ENCODE measurements at places on chromosomes 7 and 10.

DNA sequence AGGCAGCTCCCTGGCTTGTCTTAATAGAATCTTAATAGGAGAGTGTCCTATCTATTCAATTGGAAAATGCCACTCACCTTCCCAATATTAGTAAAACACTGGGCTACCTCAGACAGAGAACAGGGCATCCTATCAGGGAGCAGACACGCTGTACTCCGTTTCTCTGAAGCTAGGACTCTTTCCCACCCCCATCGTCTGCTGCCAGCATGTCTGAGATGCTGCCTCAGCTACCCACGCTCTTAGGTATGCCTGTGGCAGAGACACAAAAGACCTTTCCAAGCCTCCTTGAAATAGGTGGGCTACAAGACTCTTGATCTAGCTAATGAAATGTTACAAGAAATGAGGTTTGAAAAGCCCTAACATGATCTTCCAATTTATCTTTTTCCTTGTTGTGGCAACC, 2.5 kb upstream of the LRIT2 start:
- no peak for DNase-seq

GRCh38 chr7:80508440-80508839, 3.4 kb downstream of the GNAT3 start:
- peak; percentile 20 for DNase-seq

DNA sequence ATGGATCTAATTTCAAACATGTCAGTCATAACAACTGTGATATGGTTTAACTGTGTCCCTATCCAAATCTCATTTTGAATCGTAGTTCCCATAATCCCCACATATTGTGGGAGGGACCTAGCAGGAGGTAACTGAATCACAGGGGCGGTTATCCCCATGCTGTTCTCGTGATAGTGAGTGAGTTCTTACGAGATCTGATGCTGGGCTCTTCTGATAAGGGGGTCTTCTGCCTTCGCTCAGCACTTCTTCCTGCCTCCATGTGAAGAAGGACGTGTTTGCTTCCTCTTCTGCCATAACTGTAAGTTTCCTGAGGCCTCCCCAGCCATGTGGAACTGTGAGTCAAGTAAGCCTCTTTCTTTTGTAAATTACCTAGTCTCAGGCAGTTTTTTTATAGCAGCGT, 138.0 kb upstream of the PCGF5 start:
- DNase-seq: no peak

DNA sequence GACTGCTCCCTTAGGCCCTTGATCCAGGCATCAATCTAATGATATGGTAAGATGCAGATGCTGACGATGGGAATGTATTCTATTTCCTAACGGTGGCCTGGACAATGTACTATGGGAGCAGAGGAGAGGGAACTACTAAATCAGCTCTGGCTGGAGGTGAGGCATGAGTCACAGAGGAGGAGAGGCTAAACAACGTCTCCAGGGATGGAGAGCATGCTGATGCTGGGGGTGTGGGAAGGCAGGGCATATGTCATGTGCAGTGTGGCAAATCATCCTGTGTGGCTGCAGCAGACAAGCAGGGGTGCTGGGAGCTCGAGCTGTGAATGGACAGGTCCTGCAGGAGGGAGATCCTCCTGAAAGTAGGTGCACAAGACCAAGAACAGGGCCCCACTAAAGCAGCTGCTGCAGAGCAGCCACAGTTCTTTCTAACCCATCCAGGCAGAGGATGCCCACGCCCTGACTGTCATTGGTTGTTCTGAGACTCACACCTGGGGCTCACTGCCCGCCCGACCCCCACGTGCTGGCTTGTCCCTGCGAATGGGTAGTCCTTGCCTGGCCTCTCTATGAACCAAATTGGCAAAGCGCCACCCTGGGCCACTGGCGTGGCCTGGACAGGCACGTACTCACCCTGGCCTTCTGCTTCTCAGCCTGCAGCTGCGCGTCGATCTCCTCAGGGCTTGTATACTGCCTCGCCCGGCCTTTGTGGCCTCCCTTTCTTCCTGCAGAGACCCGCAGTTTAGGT, 4.0 kb downstream of the PDAP1 start:
- no peak for DNase-seq

DNA sequence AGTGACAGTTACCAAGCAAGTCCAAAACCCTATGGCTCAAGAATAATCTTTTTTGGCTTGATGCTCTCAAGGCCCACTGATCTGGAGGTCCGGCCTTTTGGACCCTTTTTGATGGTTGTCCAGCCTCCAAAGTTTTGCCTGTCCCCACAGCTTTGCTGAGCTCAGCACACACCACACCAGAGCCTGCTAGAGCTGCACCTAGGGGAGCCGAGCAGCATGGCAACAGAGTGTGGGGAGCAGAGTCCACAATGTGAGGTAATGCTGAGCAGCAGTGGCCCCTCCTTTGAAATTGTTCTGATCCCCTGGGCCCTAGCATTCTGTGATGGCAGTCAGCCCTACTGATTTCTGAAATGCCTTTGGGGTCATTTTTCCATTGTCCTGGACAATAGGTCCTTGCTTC, 9.3 kb downstream of the GIMAP7 start:
- DNase-seq: no peak

GRCh38 chr10:124632064-124632531, 112.1 kb downstream of the FAM53B start:
- DNase-seq: no peak

DNA sequence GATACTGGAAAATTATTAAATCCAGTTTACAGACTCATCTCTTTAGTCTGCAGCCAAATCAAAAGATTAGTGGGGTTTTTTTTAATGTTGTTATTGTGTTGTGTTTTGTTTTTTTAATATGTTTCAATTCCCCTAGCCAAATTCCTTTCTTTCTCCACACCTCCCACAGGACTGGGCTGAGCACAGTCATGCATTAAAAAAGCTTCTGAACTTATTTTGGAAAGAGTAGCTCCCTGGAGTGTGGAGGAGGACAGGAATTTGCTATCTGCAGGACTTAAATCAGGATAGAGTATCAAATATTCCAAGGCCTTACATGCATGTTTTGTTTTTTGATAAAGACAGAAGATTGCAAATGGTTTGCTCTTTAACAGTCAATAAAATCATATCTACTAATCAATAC, 90.7 kb downstream of the GNAI1 start:
- DNase-seq: peak; percentile 29

- no peak for DNase-seq
These were observed 94.1 kb downstream of the LRRN3 start for GRCh38 chr7:111184987-111185386.

DNA sequence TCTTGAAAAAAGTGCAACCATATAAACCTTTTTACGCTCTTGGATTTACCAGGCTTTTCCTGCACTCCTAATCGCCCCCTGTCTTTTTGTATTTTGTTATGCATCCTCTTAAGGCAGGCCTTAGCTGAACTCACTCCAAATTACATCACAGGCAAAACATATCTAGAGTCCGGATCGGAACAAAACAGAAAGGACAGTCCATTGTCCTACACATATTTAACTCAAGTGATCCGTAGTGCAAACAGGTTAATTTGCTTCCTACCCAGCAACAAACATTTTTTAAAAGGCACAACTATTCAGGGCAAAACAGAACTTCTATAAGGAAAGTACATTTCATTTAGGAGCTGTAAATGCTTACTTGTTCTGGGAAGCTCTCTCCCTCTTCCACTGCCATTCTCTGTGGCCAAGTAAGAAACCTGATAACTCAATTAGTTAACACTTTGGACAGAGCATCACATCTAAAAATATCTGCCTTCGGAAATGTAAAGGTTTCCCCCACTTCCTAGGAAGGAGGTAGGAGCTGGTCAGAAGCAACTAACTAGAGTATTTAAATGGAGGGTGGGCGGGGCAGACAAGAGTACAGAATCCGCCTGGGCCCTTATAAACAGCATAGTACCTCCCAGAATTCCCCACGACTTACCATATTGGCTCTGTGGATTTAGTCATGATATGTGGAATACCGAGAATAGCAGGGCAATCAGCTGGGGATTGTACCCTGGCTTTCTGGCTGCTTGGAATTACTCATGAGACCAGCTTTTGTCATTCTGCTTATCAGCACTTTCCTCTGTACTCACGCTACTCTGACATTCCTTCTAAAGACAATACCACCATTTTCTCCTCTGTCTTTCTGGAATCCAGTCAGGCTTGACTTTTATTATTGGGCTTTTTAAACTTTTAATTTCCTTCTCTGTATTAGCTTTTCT, 89.5 kb downstream of the ANK3 start:
- peak; percentile 59 for DNase-seq

DNA sequence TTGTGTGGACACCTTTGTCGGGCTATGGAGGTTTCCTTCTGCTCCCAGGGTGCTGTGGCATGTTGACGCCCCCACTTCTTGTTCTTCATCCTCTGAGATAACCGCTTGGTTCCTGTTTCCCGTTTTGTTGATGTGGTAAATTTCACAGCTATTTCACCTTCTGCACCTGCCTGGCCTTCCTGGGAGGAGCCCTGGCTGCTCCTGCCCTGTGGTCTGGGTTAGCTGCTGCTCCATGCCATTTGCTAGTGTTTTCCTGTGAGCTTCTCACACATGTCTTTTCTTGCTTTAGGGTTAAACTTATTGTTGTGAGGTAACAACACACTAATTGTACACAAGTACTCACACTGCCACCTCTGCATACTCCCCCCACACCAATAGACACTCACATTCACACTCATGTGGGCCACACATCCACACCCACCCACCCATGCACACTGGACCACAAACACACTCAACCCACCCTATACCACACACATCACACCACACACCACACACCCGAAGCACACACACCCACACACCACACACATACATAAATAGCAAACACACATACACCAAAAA, 46.5 kb upstream of the MSMB start:
- DNase-seq: no peak

DNA sequence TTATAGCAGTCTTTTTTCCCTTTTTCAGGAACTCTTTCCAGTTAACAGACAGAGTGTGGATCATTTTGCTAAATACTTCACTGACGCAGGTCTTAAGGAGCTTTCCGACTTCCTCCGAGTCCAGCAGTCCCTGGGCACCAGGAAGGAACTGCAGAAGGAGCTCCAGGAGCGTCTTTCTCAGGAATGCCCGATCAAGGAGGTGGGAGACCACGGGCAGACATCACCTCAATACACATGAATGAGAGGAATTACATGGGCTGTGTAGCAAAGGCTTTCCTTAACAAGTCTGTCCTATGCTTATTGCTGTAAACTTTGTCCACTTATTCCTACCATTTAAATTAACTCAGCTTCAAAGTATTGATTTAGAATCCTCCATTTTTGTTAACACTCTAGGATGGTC, 48.8 kb downstream of the BZW2 start:
- no peak for DNase-seq

DNA sequence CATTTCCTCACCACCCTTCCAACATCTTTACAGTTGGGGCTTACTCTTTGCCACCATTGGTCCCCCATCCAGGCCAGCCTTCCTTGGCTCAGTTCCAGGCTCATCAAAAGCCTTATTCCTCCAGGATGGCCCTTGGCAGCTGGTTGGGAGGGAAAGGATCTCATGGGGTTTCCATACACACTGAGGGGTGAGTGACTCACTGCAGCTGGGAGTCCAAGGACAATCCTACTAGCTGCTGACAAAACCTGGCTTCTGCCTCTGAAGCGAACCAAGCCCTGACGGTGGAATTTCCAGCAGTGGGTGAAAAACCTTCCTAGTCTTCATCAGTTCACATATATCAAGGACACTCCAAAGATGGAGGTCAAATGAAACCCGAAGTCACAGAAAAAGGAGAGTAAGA, 22.9 kb downstream of the CRHR2 start:
- peak; percentile 32 for DNase-seq

DNA sequence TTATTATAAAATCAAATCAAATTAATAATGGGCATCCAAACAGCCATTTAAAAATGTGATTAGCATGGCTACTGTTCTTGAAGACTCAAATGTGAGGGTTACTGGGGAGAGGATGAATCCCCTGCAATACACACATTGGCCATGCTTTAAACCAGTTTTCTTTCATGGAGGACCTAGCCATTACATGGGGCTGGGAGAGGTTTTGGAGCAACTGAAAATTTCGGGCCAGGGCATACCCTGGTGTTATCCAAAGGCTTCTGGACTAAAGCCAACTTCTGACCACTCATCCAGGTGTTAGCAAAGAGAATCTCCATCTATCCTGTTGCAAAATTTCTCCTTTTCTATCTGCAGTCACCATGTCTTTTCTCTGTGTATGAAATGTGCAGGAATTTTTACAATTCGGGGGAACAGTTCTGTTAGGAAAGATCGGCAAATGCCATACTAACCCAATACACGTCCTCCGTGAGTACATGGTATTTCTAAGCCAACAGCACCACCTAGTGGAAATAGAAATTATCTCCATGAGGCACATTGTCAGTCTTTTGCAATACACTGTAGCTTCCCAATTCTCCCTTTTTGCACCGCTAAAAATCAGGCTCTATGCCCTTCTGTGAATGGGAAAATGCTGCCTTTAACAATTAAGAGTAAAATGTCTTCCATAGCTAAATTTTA, 47.0 kb upstream of the ZNF107 start:
- DNase-seq: peak; percentile 21

GRCh38 chr10:103772096-103772845, 83.1 kb downstream of the SH3PXD2A start:
- peak; percentile 92 for DNase-seq

DNA sequence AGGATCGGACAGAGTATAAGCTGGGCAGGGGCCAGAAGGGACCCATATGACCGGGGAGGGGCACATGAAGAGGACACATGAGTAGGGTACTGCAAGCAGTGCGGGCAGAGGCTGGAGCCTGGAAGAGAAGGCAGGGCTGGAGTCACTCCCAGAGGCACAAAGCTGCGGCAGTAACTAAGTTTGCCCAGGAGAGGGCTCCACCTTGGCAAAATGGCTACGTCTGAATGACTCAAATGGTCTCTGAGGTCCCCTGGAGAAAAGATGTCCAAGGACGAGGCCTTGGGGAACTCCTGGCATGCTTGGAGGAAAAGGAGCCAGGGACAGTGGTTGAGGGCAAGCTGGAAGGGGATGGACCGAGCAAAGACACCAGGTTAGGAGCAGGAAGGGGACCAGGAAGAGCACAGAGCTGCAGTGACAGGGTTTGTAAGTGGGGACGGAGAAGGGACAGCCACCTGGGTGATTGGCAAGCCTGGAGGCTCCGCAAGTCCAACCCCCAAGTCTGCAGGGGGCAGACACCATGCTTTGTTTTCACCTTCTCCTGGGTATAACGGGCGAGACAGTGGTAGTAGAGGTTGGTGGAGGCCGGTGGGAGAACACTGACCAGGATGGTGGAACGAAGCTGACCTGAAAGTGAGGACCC, 43.1 kb upstream of the LBX1 start:
- peak; percentile 65 for DNase-seq

DNA sequence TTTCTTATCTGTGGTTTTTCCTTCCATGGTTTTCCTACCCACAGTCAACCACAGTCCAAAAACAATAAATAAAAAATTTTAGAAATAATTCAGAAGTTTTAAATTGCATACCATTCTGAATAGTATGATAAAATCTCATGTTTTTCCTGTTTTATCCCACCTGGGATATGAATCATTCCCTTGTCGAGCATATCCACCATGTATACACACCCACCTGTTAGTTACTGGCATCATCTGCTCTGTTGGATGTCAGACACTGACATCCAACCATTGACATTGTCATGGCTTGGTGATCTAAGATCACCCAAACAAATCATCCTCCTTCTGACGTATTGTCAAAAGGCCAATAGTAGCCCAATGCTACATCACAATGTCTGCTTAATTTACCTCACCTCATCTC, 749.8 kb downstream of the TNS3 start:
- peak; percentile 28 for DNase-seq

GRCh38 chr7:47746468-47746867, 164.6 kb upstream of the TNS3 start:
- no peak for DNase-seq
